ENCODE measurements at places on chromosomes 7 and 10.

DNA sequence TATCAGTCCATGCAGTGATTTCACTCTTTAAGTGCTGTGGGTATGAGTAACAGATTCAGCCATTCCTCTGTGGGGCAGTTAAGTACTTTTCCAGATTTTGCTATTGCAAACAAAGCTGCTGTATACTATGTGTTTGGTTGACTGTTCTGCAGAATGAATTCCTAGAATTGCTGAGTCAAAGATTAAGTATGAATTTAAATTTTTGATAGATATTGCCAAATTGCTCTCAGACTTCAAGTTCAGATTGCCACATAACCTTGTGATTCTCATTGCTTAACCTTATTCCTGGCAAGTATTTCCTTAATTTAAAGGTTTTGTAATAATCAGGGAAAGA lies 21.6 kb upstream of the SAR1A start:
- no peak for DNase-seq

- no peak for DNase-seq
Measured at GRCh38 chr10:121553511-121554264, 44.6 kb downstream of the FGFR2 start.

GRCh38 chr10:9060314-9060713 lies 1005.8 kb downstream of the GATA3 start:
- no peak for DNase-seq

- no peak for DNase-seq
Measured at GRCh38 chr7:25239888-25240287, 11.6 kb upstream of the NPVF start.

DNA sequence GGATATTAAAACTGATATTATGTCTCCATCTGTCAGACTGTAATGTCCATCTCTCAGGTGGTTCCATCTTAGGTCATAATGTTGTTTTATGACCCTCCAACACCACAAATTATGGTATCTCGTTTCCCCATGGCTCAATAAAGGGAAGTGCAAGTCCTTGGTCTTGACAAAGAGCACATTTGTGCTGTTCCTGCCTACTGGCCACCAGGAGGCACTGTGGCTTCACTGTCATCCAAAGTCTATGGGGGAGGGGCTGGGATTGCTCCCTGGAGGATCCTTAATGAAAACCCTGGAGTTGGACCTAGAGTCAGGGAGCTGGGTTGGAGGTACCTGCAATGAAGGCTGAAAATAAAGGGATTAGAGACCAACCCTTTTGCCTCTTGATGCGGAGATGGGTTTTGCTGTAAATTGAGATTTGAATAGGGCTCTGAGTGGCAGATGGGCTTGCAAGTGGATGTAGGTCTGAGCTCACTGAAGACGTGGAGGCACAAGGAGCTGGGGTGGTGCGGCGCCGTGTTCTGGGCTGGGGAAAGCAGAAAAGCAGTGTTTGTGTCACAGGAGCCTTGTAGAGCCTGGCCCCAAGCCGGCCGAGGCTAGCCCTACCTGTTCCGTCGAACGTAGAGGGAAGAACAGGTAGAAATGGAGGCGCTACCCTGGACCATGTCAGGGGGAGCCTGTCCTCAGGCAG lies 180.5 kb upstream of the PRSS58 start:
- DNase-seq = peak; percentile 47

GRCh38 chr10:121696854-121697253 lies 98.6 kb upstream of the FGFR2 start:
- peak; percentile 27 for DNase-seq

DNA sequence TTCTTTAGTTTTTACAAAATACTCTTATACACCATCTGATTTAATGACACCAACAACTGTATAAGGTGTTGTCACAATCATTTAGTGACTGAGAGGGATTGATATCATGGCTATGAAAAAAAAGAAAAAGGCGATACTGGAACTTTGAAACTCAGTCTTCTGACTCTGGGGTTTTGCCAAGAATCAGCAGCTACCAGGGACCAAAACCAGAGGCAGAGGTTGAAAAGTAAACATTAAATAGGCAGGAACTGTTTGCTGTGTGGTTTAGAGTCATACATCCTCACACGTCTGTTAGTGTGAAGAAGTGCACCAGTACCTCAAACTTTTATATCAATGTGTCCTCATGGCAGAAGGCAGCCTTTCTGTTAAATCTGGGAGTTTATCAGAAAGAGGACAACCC lies 19.9 kb upstream of the GGCT start:
- DNase-seq = no peak

DNA sequence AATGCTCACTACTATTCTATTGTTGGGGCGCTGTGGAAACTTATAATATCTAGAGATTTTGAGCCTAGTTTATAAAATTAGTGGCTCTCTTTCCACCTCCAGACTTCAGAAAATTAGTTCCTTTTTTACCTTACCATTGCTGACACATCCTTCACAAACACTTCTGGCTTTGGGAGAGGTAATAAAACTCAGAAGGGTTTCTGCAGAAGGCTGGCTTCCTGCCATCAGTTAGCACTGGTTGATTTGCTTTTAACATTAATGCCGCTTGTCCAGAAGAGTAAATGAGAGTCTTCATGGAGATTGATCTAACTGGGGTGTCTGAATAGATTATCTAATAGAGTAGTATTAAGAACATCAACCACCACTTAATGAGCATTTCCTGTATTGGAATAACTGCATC lies 20.3 kb downstream of the ACSM6 start:
- no peak for DNase-seq

GRCh38 chr7:139389091-139389490 lies 29.4 kb downstream of the LUC7L2 start:
- DNase-seq = no peak

DNA sequence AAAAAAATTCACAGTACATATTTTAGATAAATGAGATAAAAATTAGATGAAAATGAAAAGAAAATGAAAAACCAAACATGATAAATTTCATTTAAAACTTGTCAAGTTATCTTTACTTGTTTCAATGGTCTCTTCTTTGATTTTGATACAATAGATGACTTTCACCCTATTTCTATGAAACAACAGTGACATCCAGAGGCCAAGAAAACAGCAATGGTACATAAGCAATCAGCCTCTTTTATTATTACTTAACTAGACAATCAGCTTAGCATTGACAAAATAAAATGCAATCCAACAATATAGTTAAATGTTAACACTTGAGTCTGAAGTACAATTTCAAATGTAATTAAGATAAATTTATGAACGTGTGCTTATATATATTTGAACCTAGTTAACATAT lies 74.8 kb upstream of the GPR37 start:
- no peak for DNase-seq

DNA sequence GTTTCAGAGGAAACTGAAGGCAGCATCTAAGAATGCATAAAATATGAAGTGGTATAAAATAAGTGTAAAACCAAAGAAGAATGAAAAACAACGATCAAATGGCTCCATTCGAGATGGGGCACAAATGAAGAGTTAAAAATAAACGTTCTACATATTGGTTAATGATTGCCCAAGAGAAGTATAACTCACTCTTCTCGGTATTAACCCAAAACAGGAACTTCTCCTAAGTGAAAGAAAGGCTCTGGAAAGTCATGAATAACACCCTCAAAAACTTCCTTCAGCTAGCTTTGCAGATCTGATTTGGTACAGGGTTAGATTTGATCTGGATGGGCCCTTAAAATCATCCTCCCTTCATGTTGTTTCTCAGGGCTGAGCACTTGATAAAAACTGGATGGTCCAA lies 94.3 kb upstream of the ADO start:
- DNase-seq = no peak

GRCh38 chr7:11300241-11300640 lies 326.6 kb downstream of the PHF14 start:
- DNase-seq = no peak

- DNase-seq = no peak
Measured at GRCh38 chr10:76883596-76883995, 754.0 kb downstream of the KCNMA1 start.

- DNase-seq = no peak
Measured at GRCh38 chr7:78099715-78100394, 301.3 kb downstream of the PHTF2 start.

DNA sequence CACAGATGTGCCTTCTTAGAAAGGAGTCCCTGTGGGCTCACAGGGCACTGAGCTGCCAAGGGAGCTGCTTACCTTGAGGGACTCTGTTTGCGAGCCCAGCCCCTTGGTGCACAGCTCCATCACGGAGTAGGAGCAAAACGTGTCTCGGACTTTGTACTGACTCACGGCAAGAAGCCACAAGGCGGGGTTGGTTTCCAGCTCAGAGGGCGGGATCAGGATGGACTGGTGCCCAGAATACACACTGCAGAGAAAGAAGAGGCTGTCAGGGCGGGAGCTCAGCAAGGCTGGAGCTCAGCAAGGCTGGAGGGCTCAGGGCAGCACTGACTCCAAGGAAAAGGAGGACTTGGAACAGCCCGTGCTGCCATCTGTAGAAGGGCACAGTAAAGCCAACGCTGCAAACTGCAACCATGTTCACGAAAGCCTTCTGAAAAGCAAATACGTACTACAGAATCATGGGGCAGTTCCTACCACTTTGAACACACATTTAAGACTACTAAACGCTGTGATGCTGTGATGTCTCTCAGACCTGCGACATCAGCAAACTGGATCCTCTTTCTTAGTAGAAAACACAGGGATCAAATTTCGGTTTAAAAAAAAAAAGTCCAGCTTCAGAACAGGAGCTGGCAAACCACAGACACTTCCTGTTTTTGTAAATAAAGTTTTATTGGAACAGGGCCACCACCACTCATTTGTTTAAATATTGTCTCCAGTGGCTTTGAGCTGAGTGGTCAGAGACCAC lies 194.3 kb downstream of the ZMYND11 start:
- DNase-seq = peak; percentile 49

DNA sequence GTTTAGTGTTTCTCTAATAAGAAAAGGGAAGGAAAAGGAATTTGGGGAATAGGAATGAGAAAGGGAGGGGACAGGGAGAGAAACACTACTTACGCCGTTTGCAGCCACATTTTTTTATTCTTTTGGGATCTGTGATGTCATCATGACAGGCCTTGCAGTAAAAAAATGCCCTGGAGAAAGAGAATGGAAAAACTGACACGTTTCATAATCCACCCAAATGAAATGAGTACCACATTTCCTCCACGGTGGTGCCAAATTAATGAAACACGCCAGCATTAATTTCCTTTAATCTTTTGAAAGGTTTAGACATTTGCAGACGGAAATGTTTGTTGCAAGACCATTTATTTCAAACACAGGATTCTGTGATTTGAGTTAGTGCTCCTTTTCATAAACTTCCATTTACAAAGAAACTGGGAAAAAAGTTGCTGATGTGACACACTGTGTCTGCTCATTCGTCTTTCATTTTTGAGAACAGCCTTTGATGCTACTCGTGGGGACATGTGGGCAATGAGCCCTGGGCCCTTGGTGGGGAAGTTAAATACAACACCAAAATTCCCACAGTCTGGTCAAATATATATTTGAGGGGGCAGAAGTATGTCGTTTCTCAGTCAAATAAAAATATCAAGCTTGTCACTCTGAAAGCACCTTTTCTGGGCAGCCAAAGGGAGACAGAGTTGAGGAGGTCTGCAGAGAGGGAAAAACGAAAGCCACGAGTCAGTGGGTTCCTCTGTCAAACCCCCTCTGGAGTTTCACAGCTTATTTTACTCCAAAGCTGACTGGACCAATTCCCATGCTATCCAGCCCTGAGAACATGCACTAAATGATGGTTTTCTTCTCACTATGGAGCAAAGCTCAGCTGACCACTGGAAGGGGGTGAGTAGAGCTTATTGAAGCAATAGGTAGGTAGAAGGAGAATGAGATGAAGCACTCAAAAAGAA lies 625.5 kb downstream of the KCNMA1 start:
- DNase-seq = no peak

GRCh38 chr7:135341049-135341448 lies 107.4 kb downstream of the STRA8 start:
- DNase-seq = no peak

DNA sequence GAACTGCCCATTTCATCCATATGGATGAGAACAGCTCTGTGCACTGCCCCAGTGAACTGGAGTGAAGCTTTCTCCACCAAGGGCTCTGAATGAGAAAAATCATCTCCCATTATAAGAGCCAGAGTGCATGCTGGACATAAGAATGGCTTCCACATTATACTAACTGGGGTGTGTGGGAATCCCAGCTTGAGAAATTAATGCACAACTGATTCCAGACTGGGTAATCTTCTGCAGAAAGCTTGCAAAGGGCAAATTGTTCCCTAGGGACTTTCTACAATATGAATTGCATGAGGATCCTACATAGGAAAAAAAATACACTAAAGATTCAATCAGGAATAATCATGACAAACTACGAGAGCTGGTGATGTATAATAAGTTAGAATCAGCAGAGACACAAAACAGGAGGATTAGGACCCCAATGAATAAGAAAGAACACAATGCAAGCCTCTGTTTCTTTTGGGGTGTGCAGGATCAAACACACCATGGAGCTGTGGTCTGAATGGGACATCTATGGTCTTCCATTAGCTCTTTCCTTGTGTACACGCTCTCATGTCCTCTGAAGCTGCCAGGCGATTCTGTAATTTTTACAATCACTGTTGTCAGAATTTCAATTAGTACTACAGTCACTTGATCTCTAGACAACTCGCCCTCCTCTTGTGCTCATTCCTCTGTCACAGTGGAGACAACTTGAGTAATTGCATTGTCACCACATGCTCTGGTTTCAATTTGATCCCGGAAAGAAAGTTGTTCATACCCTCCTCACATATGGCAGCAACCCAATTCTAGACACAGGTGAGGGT lies 1327.4 kb downstream of the GATA3 start:
- no peak for DNase-seq

DNA sequence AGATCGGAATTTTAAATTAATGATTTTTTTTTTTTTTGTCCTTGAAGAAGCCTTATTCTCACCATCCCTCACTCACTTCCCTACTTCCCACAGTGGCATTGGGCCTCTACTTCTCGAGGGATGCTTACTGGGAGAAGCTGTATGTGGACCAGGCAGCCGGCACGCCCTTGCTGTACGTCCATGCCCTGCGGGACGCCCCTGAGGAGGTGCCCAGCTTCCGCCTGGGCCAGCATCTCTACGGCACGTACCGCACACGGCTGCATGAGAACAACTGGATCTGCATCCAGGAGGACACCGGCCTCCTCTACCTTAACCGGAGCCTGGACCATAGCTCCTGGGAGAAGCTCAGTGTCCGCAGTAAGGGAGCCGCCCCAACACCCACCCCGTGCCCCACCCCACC lies 23.5 kb downstream of the RET start:
- DNase-seq = no peak

- DNase-seq = no peak
Measured at GRCh38 chr7:74429153-74429747, 24.5 kb upstream of the GTF2IRD1 start.

DNA sequence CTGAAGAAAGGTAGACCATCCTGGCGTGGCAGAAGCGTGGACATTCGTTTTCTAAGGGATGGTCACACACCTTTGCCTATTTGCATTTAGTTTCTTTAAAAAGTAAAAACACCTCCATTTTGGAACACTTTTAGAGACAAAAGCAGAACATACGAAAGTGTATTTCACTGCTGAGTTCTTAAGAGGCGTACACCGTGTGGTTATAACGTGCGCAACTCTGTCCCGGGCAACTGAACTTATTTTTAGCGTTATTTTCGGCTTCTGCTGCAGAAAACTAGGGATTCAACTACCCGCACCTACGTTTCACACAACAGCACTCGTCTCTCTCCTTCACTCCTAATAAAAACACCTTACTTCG lies 557 bp upstream of the LSM8 start:
- no peak for DNase-seq

- no peak for DNase-seq
Measured at GRCh38 chr7:121547544-121548092, 151.5 kb upstream of the FAM3C start.

Measured in activated naive CD4-positive, alpha-beta T cell treated with anti-CD3 and anti-CD28 coated beads for 36 hours (primary cell).